Dermis microvascular lymphatic vessel endothelial cell (primary cell): ENCODE measurements at places on chromosomes 1 and 21. TPM values are rescaled to one million over a fixed set of nuclear protein-coding genes. Genes with fewer than 3 reads are reported as not detected.
A peak's percentile ranks its signal among the peaks of the same experiment; 100 is the strongest.

DNA sequence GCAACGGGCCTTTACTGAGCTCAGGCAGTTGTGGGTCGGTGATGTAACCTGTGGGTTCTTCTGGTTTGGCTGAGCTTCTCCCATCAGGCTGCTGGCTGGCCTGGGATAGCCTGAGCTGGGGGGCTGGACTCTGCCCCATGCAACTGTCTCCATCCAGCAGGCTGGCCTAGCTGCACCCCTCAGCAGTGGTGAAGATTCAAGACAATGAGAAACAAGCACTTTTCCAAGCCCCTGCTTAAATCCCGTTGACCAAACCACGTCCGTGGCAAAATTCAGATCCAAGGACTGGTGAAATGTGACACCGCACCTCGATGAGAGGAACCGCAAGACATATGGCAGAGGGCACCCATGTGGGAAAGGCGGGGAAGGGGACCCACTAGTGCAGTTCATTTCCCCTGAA is 25.6 kb downstream of the PRSS38 start:
- no peak for DNase-seq

The CFAP45 gene
- 0.13 and 0.51 TPM in 2 replicates for total RNA-seq

GRCh38 chr1:110407260-110408210 is at the start of gene LAMTOR5:
LAMTOR5 (minus strand) TSS chr1:110407694; CDS start chr1:110407620, 74 bp downstream.
- DNase-seq = peak; percentile 96

GRCh38 chr1:231315887-231316286 is 21.8 kb downstream of the EXOC8 start:
- peak; percentile 48 for DNase-seq

The CDA gene
- total RNA-seq = 1.2 and 4.4 TPM in 2 replicates

The CACYBP gene
- 115 and 218 TPM in 2 replicates for total RNA-seq

GRCh38 chr1:7670334-7671145 is 100.6 kb upstream of the VAMP3 start:
- DNase-seq = no peak

The PAQR6 gene
- 0.38 and 0.39 TPM in 2 replicates for total RNA-seq

DNA sequence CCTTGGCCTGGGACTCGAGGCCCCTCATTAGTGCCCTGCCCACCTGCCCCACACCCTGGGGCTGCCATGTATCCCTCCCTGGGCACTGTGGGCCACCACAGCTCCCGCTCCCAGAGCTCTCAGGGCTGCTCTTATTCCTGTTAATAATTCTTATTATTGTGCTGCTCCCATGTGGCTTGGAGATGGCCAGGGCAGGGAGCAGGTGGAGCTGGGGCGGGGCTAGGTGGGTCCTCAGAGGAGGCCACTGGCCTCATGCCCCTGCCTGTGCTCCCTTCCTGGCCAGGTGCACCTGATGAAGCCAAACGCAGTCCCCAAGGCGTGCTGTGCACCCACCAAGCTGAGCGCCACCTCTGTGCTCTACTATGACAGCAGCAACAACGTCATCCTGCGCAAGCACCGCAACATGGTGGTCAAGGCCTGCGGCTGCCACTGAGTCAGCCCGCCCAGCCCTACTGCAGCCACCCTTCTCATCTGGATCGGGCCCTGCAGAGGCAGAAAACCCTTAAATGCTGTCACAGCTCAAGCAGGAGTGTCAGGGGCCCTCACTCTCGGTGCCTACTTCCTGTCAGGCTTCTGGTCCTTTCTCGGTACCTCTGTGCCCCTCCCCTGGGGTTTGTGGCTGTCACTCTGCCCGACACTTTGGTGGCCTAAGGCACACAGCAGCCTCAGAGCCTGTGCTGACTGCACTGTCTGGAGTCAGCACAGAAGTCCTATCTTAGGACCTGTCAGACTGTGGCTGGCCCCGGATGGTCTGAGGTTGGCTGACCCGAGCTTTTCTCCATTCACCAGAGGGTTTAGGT is 34.1 kb downstream of the BMP8A start:
- DNase-seq = no peak
